ENCODE measurements at places on chromosomes 16 and 17.
A peak's percentile ranks its signal among the peaks of the same experiment; 100 is the strongest.

DNA sequence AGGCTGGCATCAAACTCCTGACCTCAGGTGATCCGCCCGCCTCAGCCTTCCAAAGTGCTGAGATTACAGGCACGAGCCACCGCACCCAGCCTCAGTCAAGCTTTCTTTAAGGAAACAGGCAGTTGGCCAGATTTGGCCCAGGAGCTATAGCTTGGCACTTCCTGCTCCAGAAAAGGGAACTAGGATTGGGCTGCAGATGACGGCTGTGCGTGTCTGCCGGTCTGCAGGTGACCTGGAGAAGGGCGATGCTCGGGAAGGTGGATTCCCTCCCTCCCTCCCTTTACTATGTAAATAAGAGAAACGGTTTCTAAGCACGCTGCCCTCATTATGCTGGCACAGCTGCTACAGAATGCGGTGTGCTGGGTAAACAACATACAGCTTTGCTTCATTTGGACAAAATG is 215.9 kb downstream of the RPTOR start:
- DNase-seq: no peak

GRCh38 chr16:3515897-3516296 is 15.1 kb downstream of the CLUAP1 start:
- no peak for DNase-seq

- peak; percentile 40 for DNase-seq
These were observed 61.5 kb upstream of the B4GALNT2 start for GRCh38 chr17:49071106-49071505.

DNA sequence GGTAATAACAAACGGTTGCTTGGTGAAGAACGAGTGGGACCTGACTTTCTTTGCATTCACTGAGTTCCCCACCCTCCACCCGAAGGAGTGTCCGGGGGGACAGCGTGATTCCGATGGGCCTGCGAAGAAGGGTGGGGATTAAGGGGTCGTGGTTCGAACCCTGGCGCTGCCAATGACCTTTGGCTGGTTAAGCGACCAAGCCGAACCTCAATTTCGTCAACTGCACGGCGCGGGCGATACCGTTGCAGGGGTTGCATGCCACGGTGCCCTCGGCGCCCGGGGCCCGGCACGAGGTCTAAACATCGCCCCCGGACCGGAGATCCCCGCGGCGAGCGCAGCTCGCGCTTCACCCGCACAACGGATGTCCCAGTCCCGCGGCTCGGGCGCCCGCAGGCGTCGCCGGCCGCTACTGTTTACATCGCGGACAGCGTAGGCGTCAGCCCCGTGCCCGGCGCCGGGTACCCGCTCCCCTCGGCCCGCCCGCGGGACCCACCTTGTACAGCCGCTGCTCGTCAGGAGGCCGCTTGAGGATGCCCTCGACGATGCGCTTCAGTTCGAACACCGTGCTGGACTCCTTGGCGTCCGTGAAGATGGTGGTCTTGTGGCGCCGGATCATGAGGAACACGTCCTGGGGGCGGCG is 460 bp downstream of the ELOB start:
- DNase-seq: no peak
